ENCODE measurements at places on chromosomes 7 and 10.
A peak's percentile ranks its signal among the peaks of the same experiment; 100 is the strongest.

GRCh38 chr10:69069090-69070042 is 18.5 kb upstream of the SRGN start:
- DNase-seq = no peak

DNA sequence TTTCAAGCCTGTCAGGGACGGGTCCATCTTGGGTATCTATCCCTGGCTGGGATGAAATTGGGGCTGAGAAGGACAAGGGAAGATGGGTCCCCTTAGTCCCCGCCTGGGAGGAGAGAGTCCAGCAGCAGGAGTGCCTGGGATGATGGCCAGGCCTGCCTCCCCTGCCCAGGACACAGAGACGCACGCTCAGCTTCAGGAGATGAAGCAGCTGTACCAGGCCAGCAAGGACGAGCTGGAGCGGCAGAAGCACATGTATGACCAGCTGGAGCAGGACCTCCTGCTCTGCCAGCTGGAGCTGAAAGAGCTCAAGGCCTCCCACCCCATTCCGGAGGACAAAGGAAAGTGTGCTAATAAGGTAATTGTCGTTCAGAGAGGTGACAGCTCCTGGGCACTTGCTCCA is 15.4 kb downstream of the CCDC136 start:
- DNase-seq = no peak

DNA sequence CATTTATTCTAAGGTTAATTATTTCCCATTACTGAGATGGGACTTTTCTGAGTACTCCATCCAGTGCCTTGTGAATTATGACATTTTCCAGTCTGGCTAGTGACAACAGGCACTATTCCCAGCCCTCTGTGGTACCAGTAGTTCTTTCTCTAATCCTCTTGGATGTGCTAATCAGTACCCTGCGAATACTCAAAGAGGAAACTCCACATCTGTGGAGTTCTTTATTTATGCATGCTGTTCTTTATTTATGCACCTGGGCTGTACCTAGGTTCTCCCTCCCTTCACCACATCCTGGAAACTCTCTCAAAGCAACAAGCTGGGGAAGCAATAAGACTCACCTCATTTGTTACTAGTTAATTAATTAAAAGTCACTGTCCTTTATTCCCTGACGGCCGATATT is 83.5 kb downstream of the TSPAN12 start:
- no peak for DNase-seq

- no peak for DNase-seq
Observed at GRCh38 chr7:92423710-92424131, 23.6 kb upstream of the GATAD1 start.

GRCh38 chr10:13492493-13493180 is 36.2 kb downstream of the BEND7 start:
- no peak for DNase-seq

GRCh38 chr7:105596866-105597265 is 15.6 kb upstream of the EFCAB10 start:
- DNase-seq = no peak

GRCh38 chr10:24209432-24209771 is 464 bp downstream of the KIAA1217 start:
- no peak for DNase-seq

GRCh38 chr7:140673063-140673773 is 473 bp downstream of the ADCK2 start:
- no peak for DNase-seq

DNA sequence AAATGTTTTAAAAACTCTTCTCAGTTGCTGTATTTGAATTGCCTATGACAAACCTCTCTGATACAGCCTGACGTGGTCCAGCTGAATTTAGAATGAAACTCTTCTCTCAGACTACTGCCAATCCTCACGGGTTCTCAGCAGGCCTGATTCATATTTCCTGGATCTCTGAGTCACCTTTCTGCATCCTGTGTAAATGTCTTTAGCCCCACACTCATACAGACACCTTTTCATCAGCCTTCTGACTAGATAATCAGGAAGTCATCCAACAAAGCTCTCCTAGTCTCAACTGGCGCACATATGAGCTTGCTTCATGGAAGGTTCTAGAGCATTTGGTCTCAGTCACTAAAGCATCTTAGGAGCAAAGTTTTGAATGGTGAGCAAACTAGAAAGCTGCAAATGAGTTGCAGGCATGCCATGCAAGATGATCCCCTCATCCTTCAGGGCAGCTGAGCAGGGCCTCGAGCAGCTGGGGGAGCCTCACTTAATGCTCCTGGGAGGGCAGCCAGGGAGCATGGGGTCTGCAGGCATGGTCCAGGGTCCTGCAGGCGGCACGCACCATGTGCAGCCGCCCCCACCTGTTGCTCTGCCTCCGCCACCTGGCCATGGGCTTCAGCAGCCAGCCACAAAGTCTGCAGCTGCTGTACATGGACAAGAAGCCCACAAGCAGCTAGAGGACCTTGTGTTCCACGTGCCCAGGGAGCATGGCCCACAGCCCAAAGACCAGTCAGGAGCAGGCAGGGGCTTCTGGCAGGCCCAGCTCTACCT is 182.8 kb downstream of the ARHGAP12 start:
- DNase-seq = no peak

DNA sequence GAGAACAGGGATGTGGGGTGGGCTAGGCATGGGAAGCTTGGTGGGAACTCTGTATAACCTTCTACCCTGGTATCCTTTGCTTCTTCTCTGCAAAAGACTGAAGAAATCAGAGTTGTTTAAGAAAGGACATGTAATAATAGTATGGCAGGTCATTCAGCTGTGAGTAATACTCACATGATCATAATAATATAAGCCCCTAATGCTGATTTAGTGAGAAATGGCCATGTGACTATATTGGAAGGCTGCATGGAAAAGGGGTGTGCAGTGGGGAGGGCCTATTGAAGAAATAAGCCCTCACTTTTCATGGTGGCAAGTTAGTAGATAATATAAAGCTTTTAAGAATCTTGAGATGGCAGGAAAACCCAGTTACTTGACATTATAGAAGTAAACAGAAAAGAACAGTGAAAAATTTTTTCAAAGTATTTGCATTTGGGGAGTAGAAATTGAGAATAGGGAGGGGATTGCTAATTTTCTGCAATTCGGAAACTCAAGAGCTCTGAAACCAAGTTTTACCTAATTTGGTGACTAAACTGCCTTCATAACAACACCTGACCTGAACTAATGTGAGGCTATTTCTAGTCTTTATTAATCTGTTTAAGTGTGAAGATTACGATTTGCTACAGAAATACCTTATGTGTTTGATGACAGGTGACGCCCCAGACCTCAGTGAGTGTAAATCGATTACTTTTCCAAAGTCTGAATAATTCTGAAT is 44.4 kb downstream of the ATXN7L1 start:
- DNase-seq = no peak

DNA sequence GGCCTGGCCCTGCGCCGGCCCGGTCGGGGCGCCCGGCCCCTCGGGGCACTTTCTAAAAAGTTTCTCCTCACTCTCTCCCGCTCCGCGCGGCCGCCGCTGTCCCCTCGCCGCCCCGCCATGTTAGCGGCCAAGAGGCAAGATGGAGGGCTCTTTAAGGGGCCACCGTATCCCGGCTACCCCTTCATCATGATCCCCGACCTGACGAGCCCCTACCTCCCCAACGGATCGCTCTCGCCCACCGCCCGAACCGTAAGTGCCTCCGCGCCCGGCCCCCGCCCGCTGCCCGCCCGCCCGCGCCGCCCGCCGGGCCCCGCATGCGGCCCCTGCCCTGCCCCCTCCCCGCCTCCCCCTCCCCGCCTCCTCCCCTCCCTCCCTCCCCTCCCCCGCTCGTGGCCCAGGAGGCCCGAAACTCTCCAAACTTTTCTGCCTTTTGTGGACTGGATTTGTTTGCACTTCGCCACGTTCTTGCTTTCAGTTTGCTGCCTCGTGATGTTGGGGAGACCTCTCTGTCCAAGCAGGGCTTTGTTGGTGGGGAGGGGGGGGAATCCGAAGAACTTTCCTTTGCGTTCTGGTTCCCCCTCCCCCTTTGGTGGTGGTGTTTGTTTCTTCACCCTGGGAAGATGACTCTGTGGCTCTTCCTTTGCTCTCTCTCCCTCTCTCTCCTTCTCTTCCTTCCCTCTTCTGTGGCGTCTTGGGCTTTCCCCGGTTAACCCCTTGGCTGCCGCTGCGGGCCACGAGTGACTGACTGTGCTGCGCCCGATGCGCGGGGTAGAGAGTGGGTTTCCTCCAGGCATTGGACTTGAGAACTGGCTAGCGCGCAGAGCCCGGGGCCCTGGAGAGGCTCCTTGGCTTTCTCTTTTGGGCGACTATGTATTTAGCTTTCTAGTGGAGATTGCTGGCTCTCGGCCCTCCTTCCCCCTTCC is 1.6 kb downstream of the TCF7L2 start:
- DNase-seq = no peak

- DNase-seq = no peak
Observed at GRCh38 chr7:31384466-31384865, 43.9 kb upstream of the NEUROD6 start.

- DNase-seq = no peak
Observed at GRCh38 chr7:84100866-84101265, 93.7 kb downstream of the SEMA3A start.

GRCh38 chr7:145797507-145797906 is 319.1 kb upstream of the CNTNAP2 start:
- no peak for DNase-seq

GRCh38 chr7:151117565-151117964 is 31.3 kb downstream of the AGAP3 start:
- DNase-seq = no peak

DNA sequence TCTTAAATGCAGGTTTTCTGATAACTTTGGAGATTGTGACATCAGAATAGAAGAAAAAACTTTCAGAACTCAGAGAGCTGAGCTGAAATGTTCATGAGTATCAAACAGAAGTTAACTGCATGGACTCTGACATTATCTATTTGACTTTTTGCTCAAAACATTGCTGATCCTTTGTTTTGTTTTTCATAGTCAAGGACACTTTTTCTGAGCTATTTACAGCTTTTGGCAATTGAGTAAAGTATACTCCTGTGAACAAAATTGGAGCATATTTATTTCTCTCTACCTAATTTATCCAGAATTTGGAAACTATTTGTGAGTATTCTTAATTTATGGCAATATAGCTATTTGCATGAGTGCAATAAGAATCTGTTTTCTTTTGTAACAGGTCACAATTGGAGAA is 11.1 kb downstream of the KCP start:
- no peak for DNase-seq

- DNase-seq = peak; percentile 53
Observed at GRCh38 chr7:20350518-20350951, 19.8 kb downstream of the ITGB8 start.

DNA sequence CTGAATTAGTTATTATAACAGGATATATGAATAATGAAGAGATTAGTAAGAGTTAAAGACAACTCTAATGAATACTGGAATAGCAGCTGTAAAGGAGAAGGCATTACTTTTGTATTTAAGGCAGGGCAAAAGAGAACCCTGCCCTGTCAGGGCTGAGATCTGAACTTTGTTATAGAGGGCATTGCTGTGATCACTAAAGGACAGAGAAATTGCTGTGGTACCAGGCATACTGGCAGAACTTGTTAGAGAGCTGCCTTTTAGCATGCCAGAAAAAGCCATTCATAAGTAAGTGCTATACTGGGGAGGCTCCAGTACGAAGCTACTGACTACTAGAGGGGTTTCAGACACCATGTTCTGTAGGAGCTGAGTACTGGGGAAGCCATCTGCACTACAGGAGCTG is 481.8 kb downstream of the SEMA3D start:
- no peak for DNase-seq

DNA sequence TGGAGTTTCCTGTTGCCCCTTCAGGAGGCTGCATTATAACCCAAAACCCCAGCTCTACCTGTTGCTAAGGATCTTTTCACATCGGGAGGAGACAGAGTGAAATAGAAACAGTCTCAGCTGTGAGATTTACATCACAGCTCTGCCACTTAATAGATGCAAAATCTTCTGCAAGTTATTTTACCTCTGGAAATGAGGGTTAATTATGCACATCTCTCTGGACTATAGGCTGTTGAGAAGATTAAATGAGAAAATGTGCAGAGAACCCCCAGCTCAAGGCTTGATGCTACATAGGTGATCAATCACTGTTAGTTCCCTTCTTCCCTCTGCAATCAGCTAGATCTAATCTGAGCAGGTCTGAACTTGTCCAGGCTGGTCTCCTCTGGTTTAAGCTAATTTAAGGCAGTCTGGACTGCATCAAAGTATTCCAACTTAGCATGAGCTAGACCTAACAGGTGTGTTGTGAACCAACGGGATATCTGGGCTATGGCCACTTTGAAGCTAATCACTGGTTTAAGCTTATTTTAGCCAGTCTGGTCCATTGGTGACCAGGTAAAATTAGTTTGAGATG is 8.9 kb upstream of the LRRC18 start:
- no peak for DNase-seq

DNA sequence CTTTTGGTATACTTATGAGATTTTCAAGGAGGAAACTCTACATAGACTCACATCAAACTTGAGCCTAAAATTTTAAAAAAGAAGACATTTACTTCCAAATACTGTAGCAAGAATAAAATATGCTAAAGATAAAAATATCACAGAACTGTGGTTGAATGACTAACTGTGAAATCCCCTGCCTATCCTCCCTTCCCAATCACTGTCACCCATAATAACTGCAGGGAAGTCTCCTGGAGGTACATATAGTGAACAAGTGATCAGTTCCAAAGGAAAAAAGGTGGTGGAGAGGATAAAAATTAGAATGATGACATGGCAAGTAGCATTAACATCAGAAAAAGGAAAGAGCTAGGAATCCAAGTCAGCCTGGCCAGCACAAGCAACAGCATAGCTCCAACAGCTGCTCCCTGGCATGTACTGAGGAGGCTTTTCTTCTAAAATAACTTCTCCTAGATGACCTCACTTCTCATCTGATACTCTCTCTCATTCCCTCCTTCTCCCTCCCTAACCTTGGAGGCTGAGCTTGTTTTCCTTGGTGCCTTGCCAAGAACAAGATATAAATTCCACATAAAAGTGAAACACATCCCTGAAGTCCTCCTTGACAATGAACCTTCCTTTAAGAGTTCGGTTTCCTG is 124.0 kb downstream of the IQUB start:
- no peak for DNase-seq

DNA sequence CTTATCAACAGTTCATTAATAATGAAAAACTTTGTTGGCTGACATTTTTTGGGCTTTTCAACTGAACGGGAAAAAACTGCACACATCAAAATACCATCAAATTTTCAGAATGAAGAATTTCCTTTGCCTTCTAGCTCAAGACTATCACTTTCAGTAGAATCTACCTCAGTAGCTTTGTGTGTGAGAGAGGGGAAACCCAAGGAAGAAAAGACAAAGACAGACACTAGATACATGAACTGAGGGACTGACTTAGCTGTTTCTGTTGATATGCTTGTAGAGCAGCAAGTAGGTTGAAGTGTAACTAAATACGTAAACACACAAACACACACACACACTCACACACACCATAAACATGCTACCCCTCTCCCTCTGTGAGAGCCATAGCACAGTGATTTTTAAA is 257.1 kb downstream of the CDK14 start:
- no peak for DNase-seq

GRCh38 chr7:119571666-119572065 is 701.3 kb upstream of the KCND2 start:
- no peak for DNase-seq
